ENCODE measurements at places on chromosomes 6 and 20. TPM values are rescaled to one million over a fixed set of nuclear protein-coding genes. Genes with fewer than 3 reads are reported as not detected.

DNA sequence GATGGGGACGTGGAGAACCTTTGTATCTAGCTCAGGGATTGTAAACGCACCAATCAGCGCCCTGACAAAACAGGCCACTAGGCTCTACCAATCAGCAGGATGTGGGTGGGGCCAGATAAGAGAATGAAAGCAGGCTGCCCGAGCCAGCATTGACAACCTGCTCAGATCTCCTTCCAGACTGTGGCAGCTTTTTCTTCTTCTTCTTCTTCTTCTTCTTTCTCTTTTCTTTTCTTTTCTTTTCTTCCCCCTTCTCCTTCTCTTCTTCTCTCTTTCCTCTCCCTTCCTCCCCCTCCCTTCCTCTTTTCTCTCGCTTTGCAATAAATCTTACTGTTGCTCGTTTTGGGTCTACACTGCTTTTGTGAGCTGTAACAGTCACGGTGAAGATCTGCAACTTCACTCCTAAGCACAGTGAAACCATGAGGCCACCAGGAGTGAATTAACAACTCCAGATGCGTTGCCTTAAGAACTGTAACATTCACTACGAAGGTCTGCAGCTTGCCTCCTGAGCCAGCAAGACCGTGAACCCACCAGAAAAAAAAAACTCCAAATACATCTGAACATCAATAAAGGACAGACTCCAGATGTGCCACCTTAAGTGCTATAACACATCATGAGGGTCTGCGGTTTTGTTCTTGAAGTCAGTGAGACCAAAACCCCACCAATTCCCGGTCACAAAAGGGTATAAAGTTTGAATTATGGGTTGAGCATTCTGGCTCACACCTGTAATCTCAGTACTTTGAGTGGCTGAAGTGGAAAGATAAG lies 19.6 kb upstream of the SERPINB1 start:
- peaks cover 93% of the 10 kb centered on the region for H3K4me1 ChIP-seq
- peak overlapping the region; percentile 80 for H3K4me3 ChIP-seq
- peak overlapping the region; percentile 98 for H3K27ac ChIP-seq
- no peaks in the 10 kb centered on the region for H3K36me3 ChIP-seq
- peak; percentile 46 for DNase-seq

The RBM24 gene
- total RNA-seq = not detected

DNA sequence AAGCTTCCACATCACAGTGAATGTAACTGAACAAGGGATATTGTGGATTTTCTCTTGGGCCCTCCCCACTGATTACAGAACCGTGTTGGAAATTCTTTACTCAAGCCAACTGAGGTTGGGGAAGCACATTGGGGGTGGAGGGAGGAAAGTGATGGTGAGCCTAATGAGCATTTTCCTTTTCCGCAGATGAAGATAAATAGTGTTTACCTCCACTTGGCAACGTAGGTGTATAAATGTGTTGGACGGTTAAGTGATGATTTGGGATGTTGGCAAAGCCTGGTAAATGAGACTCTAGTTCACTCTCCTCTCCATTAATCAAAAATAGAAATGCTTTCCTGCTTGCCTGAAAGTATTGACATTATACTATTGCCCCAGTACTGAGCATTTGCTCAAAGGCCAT lies 27.1 kb upstream of the NRN1 start:
- DNase-seq = no peak
- H3K4me1 ChIP-seq = no peaks in the 10 kb centered on the region
- no peak overlapping the region for H3K27ac ChIP-seq
- H3K4me3 ChIP-seq = no peak overlapping the region

DNA sequence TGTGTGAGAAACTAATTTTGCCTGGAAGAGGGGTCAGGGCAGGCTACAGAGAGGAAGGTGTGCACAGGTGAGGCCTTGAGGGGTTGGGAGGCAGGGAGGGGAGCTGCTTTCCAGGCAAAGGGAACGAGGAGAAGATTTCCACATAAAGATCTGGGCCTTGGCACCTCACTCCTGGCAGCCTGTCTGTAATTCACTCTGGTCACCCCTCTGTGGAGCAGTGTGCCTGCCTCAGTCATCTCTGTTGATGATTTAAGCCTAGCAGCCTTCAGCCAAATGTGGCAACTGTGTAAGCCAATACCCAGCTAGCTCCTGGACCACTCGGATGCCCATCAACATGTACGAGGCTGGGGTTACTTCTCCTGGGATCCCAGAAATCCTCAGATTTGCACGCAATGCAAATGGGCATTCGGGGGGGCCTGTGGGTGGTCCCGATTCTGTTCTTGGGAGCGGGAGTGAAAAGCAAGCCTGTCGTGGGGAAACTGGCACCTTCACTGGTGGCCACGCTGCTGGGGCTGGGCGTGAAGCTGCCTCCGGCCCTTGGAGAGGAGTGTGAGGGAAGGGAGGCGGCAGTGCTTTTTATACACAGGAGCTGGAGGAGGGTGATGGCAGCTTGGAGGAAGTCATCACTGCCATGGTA lies 360.4 kb downstream of the ZFAND3 start:
- no peak overlapping the region for H3K4me3 ChIP-seq
- no peaks in the 10 kb centered on the region for H3K36me3 ChIP-seq
- no peaks in the 10 kb centered on the region for H3K27me3 ChIP-seq
- H3K4me1 ChIP-seq = peaks cover 8% of the 10 kb centered on the region

DNA sequence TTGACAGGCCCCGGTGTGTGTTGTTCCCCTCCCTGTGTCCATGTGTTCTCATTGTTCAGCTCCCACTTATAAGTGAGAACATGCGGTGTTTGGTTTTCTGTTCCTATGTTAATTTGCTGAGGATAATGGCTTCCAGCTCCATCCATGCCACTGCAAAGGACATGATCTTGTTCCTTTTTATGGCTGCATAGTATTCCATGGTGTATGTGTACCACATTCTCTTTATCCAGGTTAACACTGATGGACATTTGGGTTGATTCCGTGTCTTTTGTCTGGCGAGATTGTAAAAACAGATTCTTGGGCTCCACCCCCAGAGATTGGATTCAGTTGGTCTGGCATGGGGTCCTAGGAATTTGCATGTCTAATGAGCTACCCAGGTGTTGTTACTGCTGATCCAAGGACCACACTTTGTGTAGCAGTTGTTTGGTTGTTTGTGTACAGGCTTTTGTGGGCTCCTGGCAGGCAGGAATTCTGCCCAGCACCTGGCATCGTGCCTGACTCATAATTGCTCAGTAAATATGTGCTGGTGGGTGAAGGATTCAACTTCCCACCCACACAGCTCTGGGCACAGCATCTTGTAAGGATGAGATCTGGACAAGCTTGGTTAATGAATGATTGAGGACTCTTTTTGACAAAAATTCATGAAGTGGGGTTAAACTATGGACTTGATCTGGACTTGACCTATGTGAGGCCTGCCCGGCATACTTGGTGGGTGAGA lies 5.2 kb downstream of the TOX2 start:
- H3K27ac ChIP-seq = no peak overlapping the region
- H3K4me3 ChIP-seq = no peak overlapping the region
- peaks cover 51% of the 10 kb centered on the region for H3K4me1 ChIP-seq
- peaks cover 5% of the 10 kb centered on the region for H3K36me3 ChIP-seq
- peaks cover 19% of the 10 kb centered on the region for H3K27me3 ChIP-seq
- DNase-seq = no peak

- no peak overlapping the region for H3K27ac ChIP-seq
- H3K4me1 ChIP-seq = peaks cover 12% of the 10 kb centered on the region
- H3K27me3 ChIP-seq = peaks cover 21% of the 10 kb centered on the region
- DNase-seq = no peak
- H3K4me3 ChIP-seq = no peak overlapping the region
- no peaks in the 10 kb centered on the region for H3K36me3 ChIP-seq
Observed at GRCh38 chr20:1187605-1188171, 2.9 kb upstream of the TMEM74B start.

The CCHCR1 gene
- total RNA-seq = 36.4 TPM

DNA sequence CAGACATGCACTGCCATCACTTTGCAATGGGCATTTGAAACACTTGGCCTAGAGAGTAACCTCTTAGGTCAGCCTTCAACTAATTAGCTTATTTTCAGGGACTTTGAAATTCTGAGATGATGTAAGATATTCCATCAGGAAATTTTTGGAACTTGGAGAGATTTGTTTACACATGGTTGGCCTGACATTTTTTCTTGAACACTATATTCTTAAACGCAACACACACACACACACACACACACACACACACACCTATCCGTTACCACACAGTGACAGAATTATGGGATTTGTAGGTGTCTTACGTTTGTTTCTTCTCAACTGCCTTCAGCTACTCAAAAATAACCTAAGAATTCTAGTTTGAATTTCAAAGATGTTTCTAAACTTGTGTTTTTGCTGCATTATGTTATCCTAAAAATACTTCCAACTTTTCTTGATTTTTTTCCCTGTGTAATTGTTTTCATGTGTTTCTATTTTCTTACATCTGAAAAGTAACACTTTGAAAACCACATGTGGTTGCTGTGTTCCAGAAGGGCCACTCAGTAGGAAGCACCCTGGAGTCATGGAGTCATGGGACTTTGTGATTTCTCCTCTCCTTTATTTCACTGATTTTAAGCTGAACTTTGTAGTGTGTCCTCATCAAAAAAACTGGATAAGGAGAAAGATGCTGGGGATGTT lies 31.9 kb downstream of the MARCKS start:
- no peak overlapping the region for H3K27ac ChIP-seq
- H3K27me3 ChIP-seq = peaks cover 2% of the 10 kb centered on the region
- no peaks in the 10 kb centered on the region for H3K4me1 ChIP-seq

DNA sequence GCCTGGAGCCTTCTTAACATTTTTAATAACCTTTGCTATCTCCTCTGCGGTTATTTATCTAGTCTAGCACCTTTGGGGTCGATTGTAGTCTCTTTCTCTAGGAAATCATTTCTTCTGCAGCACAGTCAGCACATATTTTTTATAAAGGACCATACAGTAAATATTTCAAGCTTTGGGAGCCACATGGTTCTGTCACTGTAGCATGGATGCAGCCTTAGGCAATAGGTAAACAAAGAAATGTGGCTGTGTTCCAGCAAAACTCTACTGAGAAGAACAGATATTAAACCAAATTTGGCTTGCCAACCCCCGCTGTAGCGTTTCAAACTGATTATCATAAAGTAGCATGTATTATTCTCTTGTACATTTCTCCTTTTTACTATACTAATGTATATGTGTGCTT lies 95.7 kb downstream of the SLC23A2 start:
- peaks cover 34% of the 10 kb centered on the region for H3K36me3 ChIP-seq
- H3K4me3 ChIP-seq = no peak overlapping the region
- H3K27me3 ChIP-seq = no peaks in the 10 kb centered on the region
- no peak overlapping the region for H3K27ac ChIP-seq
- H3K4me1 ChIP-seq = peaks cover 4% of the 10 kb centered on the region

- peaks cover under 1% of the 10 kb centered on the region for H3K36me3 ChIP-seq
- no peaks in the 10 kb centered on the region for H3K27me3 ChIP-seq
- DNase-seq = no peak
Observed at GRCh38 chr6:129884211-129884610, 23.1 kb upstream of the TMEM244 start.

DNA sequence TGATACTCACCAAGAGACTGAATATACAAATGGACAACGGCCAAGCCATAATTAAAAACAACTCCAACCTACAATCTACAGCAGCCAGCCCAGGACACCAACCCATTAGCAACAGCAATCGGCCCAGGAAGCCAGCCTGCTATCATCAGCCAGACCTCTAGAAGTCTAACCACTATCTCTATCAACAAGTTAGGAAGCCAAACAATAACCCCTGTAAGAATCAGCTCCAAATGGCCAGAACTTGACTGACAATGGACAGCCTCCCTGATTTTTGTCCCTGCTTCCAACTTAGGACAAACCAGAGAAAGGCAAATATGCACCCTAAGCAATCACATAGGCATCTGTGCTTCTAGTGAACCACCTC lies 511.8 kb upstream of the JARID2 start:
- H3K27me3 ChIP-seq = no peaks in the 10 kb centered on the region
- peaks cover 92% of the 10 kb centered on the region for H3K4me1 ChIP-seq
- H3K36me3 ChIP-seq = no peaks in the 10 kb centered on the region

DNA sequence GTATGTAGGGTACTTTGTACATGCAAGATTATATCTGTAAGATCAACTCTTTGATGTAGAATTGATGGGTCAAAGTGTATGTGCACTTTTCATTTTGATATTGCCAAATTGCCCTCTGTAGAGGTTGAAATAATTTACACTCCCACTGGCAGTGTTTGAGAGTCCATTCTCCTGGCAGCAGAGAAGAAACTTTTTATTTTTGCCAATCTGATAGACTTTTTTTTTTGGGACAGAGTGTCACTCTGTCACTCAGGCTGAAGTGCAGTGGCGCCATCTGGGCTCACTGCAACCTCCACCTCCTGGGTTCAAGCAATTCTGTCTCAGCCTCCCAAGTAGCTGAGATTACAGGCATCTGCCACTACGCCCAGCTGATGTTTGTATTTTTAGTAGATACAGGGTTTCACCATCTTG lies 199.2 kb downstream of the ZFAND3 start:
- H3K36me3 ChIP-seq = peaks cover 2% of the 10 kb centered on the region
- H3K4me1 ChIP-seq = peaks cover 21% of the 10 kb centered on the region
- no peak overlapping the region for H3K27ac ChIP-seq
- DNase-seq = no peak
- no peak overlapping the region for H3K4me3 ChIP-seq

The HLA-DMB gene
- total RNA-seq = 23.0 TPM

GRCh38 chr6:150713487-150713886 lies 113.8 kb downstream of the PLEKHG1 start:
- no peak overlapping the region for H3K27ac ChIP-seq
- H3K4me1 ChIP-seq = no peaks in the 10 kb centered on the region
- H3K36me3 ChIP-seq = no peaks in the 10 kb centered on the region
- DNase-seq = no peak

GRCh38 chr6:43052842-43053544 lies 658 bp downstream of the CUL7 start:
- peak overlapping the region; percentile 95 for H3K4me3 ChIP-seq
- peak overlapping the region; percentile 80 for H3K27ac ChIP-seq
- H3K27me3 ChIP-seq = no peaks in the 10 kb centered on the region
- no peak for DNase-seq
- H3K36me3 ChIP-seq = peaks cover 45% of the 10 kb centered on the region

DNA sequence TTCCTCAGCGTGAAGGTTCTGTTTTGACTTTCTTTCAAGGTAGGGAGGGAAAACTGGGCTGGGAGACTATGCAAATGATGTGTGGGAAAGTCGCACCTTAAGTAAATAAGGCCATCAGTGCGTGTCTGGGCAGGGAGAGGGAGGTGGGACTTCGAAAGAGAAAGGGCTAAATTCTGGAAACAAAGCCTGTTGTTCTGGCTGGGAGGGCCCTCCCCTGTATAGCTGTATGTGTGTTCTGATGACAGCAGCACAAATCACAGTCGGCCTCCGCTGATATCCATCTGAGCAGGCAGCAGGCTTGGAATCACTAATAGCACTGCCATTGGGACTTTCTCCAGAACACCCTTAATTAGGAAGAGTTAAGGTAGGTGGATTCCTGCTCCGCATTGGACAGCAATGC lies 19.2 kb downstream of the JAG1 start:
- no peak for DNase-seq
- H3K36me3 ChIP-seq = no peaks in the 10 kb centered on the region
- no peaks in the 10 kb centered on the region for H3K4me1 ChIP-seq
- no peak overlapping the region for H3K4me3 ChIP-seq
- no peak overlapping the region for H3K27ac ChIP-seq

DNA sequence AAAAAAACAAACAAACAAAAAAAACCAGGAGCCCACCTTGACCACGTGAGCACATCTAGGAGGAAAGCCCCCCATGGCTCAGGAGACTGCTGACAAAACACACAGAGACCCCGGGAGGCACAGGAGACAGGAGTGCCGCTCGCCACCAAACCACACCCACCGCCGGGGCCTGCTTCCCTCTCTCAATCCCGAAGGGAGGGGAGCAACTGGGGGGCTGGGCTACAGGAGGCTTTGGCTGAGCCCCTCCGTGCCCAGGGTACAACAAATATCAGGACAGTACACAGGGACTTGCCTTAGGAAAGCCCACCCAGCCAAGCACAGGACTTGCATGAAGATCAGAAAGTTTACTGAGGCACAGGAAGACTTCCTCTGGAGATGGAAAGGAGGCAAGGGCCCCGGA lies 102.5 kb downstream of the TAF4 start:
- H3K36me3 ChIP-seq = peaks cover 2% of the 10 kb centered on the region
- H3K27ac ChIP-seq = no peak overlapping the region
- H3K4me1 ChIP-seq = peaks cover 5% of the 10 kb centered on the region
- DNase-seq = no peak
